Stimulated activated CD8-positive, alpha-beta memory T cell treated with anti-CD3 and anti-CD28 coated beads, Interleukin-7, amount 100 ng/mL, for 48 hours (primary cell): ENCODE measurements at places on chromosomes 2 and 18.

GRCh38 chr18:42730272-42730671 is 385.2 kb downstream of the RIT2 start:
- DNase-seq, result no peak

- no peak for DNase-seq
Observed at GRCh38 chr2:165852394-165852793, 58.3 kb upstream of the GALNT3 start.

GRCh38 chr2:172725746-172726145 is 9.9 kb upstream of the RAPGEF4 start:
- no peak for DNase-seq

- peak; percentile 59 for DNase-seq
Observed at GRCh38 chr2:232611559-232612218, 21.7 kb upstream of the EFHD1 start.

- DNase-seq, result no peak
Observed at GRCh38 chr2:143802242-143802641, 673.0 kb downstream of the ARHGAP15 start.

- no peak for DNase-seq
Observed at GRCh38 chr2:118520246-118520645, 327.2 kb downstream of the EN1 start.

GRCh38 chr2:192150166-192150565 is 44.6 kb downstream of the TMEFF2 start:
- no peak for DNase-seq

- no peak for DNase-seq
Observed at GRCh38 chr2:36238106-36238505, 117.5 kb upstream of the CRIM1 start.

- no peak for DNase-seq
Observed at GRCh38 chr18:425106-425745, 75.3 kb downstream of the COLEC12 start.

- no peak for DNase-seq
Observed at GRCh38 chr18:79476918-79477571, 81.3 kb downstream of the NFATC1 start.
